Stimulated activated CD4-positive, alpha-beta T cell treated with anti-CD3 and anti-CD28 coated beads, Interleukin-1b, Interleukin-23, amount 100 ng/mL, for 24 hours (primary cell): ENCODE measurements at places on chromosomes 7 and 10.

- no peak for DNase-seq
Observed at GRCh38 chr7:17368856-17369524, 70.5 kb downstream of the AHR start.

DNA sequence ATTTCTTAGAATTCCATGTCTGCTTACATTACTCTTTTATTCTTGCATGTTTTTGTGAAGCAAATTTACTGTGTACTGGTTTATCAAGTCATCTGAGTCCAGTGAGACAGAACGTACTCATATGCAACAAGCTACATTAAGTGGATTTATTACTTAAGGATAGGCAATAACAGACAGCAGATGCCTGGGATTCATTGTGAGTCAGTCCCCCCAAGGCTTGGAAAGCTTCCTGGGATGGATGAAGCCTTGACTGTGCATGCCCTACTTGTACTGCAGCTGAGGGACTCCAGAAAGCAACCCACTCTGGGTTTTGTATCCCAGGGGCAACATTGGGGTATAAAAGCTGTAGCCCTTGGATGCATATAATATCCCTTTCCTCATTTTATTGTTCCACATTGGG is 113.4 kb upstream of the RAB18 start:
- DNase-seq, result no peak

- DNase-seq, result no peak
Observed at GRCh38 chr10:68212721-68213352, 19.1 kb downstream of the ATOH7 start.

DNA sequence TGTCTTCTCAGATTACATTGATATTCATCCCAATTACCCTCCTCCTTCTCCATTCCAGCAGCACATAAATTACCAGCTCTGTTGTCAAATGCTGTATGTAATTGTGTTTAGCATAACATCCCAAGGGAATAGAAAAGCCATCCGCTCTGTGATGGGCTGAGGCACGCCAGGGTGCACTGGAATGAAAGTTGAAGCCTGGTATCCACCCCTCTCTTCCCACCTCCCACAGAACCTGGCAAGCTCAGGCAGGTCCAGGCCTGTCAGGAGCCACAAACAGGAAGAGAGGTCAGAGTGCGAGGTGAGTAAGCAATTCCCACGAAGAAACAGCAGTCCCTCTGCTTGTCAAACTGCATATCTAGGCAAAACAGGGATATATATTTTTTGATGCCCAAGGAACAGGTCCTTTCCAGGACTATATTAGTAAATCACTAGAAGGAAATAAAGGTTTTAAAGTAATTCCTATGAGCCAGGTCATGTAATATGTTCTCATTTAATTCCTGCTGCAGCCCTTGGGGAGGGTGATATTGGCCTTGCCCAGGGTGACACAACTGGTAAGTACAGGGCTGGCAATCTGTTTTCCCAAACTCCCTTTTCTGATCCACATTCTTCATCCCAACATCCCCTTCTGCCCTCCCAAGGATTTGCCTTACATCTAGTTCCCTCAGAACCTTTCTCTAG is 155.6 kb upstream of the GHITM start:
- no peak for DNase-seq

DNA sequence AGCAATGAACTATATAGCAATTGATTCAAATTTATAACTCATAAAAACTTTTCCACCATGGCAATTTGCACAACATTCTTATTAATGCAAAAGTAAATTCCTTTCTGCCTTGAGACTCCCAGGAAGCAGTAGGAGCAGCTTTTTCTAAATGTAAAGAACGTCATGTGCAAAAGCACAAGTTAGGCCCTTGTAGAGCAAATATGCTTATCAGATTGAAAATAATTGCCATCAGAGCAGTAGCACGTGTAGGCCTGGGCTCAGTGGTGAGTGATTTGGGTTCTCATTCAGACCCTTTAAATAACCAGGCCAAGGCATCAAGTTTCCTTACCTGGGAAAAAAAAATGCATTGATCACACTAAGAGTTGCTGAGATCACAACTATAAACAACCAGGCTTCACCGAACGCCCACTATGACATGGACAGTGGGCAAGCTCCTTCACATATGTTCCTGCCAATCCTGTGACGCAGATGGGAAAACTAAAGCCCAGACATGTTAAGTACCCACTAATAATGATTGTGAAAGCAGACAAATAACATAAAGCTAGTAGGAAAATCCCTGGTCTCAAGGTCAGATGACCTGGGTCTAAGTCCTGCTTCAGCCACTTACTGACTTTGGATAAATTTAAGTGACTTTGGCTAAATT is 22.1 kb upstream of the SAR1A start:
- no peak for DNase-seq

DNA sequence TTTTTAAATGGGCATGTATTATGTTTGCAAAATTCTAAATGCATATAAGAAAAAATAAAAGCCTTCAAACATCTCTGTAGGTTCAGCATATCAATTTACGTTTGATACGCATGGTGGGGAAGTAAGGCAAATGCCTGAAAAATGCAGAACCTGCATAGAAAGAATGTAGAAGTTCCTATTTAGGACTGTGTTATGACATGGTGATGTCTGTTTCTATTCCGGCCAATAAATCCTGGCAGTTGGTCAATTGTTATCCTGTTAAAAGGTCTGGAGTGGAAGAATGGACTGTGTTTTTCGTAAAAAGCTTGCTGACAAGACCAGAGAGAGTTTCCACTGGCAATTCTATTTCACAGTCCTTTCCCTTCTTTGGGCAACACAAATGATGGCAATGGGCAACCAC is 49.6 kb upstream of the CAV2 start:
- no peak for DNase-seq

DNA sequence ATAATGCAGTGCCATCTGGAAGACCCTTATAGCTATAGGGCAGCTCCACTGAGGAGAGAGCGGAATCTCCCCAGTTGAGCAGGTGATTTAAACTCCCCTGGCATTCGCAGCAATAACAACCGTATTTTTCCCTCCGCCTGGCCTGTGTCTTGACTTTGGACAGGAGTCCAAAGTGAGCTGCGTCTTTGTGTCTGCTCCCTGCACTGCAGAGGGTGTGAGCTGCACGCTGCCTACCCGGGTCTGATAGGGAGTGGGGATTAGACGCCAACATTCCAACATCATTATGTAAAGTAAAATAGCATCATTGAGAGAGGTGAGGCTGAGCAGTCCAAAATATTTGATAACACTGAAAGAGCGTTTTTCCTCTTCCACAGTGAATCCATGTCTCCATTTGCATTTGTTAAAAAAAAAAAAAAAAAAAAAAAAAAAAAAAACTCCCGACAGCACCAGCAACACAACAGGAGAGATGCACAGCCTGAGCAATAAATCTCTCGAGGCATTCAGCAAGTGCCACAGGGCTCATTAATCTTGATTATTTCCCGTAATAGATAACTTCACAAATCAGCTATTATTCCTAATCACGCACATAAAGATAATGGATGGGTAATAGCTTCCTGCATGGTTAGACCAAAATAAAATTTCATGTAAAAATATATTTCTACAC is 68.6 kb downstream of the CELF2 start:
- DNase-seq, result no peak

DNA sequence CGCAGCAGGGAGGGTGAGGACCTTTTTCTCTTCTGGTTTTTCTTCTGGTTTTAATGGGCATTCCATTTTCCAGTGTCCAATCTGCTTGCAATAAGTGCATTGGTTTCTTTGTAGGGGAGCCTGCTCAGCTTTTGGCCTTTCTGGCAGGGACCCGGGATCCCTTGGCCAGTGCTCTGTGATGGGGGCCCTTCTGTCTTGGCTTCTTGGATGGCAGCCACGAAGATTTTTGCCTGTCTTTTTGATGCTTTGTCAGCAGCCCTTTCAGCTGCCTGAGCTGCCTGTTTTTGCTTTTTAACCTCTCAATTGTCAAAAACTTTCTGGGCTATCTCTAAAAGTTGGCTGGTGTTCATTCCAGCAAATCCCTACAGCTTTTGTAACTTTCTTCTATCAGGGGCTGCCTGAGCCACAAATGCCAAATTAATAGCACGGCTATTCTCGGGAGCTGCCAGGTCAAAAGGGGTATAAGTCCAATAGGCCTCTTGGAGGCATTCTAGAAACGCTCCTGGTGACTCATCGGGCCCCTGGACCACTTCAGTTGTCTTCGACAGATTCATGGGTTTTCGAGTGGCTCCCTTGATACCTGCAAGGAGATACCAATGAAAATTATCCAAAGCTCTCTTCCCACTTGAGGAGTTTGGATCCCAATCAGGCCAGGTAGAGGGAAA is 179.9 kb upstream of the MBL2 start:
- DNase-seq, result no peak

DNA sequence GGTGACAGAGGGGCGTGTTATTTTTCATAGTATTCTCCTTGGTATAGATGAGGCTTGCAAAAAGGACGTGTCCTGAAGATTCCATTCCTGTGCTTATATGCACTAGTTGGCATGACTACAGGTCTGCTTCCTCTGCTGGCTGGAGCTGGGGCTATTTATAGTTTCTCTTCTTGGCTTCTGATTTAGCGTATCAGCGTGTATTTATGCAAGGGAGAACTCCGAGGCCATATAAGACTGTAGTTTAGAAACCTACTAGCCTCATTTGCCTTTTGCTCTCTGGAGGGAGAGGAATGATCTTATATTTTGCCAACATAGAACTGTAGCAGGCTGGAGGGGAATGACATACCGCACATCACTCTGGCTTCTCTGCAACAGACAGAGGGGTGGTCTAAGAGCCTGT is 39.7 kb downstream of the CACNB2 start:
- no peak for DNase-seq

DNA sequence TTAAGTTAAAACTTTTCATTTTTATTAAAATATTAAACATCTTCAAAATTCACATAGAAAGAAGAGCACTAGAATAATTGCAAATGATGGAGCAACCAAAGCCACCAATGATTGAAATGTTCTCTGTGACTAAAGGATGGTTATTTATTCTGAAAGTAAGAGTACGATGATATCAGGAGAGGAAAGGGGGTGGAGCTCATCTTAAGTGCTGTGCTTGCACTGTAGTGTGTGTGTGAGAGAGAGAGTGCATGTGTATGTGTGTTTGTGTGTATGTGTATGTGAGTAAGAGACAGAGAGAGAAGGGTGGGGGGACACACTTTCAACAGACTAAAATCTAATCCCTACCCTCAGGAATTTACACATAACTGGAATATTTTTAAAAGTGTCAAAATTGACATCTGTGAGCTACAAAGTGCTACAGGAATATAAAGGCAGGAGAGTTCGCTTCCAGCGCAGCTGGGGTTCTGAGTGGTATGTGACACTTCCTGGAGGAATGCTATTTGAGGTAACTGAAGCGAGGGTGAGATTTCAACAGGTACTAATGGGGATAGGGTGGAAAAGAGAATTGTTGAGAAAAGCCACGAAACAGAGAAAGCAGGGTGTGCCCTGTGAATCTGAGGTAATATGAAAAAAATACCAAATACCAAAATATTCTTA is 57.2 kb upstream of the SMNDC1 start:
- DNase-seq, result no peak

GRCh38 chr10:112262546-112262945 is 20.7 kb upstream of the TECTB start:
- no peak for DNase-seq

- no peak for DNase-seq
Observed at GRCh38 chr7:65239707-65240352, 133.8 kb upstream of the ZNF92 start.

DNA sequence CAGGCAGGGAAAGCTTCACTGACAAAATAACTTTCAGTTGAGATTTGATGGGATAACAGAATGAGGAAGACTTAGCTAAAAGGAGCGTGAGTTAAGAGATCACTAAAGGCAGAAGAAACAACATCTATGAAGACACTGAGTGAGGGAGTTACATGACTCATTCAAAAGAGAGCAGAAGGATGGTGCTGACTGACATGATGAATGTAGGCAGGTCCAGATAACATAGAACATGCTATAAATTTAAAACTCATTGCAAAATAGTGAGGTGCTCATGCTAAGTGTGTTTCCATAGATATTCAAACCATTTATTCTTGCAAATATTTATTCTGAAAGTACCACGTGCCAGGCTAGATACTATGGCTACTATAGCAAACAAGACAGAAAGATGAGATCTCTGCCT is 116.4 kb upstream of the DGKB start:
- no peak for DNase-seq

- no peak for DNase-seq
Observed at GRCh38 chr7:120933475-120933874, 17.1 kb upstream of the ING3 start.

- DNase-seq, result no peak
Observed at GRCh38 chr10:76036111-76036940, 604.9 kb downstream of the LRMDA start.

GRCh38 chr7:40811666-40812065 is 676.9 kb downstream of the SUGCT start:
- DNase-seq, result no peak

DNA sequence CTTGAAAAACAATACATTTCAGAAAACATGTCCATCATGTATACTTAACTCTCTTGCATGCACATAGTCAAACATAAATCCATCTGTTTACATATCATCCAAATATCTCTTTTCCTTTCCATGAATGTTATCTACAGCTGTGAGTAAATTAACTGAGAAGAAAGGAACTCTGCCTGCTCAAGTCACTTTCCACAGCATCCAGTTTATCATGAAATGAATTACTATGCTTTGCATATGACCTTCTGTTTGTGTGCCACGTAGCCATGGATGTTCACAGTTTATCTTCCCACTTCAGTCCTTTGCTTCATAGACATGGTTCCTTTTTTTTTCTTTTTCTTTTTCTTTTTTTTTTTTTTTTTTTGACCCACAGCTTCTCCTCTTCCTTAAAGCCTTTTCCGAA is 39.6 kb downstream of the BZW2 start:
- DNase-seq, result no peak

DNA sequence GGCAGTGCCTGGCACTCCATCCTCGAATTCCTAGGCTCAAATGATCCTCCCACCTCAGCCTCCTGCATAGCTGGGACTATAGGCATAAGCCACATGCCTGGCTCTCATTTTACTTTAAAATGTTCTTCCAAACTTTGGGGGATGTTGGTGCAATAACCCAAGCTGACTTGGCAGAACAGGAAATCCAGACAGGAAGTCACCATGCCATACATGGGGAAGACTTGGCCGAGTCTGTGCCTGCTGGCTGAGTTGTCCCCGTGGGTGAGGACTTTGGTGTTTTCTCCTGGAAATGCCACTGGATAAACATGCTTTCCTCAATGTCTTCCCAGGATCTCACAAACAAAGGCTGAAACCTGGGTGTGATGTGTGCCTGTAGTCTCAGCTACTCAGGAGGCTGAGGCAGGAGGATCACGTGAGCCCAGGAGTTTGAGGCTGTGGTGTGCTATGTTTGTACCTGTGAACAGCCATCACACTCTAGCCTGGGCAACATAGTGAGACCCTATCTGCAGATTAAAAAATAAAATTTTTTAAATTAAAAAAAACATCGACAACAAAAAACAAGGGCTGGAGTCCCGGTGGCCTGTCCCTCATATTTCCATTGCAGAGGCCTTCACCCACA is 19.8 kb downstream of the HKDC1 start:
- DNase-seq, result no peak

GRCh38 chr7:98420966-98421612 is 20.2 kb upstream of the BAIAP2L1 start:
- peak; percentile 29 for DNase-seq

GRCh38 chr10:11667756-11668155 is 56.3 kb upstream of the USP6NL start:
- DNase-seq, result no peak

GRCh38 chr10:54749623-54750022 is 51.4 kb downstream of the PCDH15 start:
- no peak for DNase-seq
